ENCODE measurements at places on chromosomes 13 and 19.

DNA sequence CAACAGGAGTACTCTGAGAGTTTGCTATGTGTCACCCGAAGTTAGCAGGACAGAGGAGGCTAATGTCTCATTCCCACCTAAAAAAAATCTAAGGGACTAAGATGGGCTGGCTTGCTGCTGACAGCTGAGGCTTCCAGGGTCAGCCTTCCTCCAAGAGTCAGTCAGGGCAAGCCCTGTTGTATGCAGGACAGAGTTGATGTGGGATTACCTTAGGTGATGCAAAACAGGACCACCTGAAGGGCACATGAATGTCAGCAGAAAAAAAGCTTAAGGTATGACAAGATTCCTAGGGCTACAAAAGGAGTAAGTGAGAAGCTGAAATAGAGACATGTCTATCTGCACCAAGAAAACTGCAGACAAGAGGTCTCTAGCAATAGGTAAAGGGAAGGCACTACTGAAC, 151.5 kb downstream of the NHLRC3 start:
- no peak for DNase-seq

- no peak for DNase-seq
Observed at GRCh38 chr13:92315265-92315664, 911.3 kb upstream of the GPC6 start.

DNA sequence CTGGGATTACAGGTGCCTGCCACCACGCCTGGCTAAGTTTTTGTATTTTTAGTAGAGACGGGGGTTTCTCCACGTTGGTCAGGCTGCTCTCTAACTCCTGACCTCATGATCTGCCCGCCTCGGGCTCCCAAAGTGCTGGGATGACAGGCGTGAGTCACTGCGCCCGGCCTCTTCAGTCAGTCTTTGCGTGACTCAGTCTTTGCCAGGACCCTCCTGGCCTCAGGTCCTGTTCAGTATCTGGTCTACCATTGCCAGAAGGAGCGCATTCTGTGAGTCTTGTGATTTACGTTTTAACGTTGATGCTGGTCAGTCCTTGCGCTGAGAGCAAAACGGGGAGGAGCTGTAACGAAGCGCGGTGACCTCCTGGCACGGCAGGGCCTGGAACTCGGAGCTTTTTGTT, 7.6 kb upstream of the HMG20B start:
- DNase-seq, result no peak

- DNase-seq, result no peak
Observed at GRCh38 chr19:51461723-51462161, 3.5 kb upstream of the SIGLEC8 start.

DNA sequence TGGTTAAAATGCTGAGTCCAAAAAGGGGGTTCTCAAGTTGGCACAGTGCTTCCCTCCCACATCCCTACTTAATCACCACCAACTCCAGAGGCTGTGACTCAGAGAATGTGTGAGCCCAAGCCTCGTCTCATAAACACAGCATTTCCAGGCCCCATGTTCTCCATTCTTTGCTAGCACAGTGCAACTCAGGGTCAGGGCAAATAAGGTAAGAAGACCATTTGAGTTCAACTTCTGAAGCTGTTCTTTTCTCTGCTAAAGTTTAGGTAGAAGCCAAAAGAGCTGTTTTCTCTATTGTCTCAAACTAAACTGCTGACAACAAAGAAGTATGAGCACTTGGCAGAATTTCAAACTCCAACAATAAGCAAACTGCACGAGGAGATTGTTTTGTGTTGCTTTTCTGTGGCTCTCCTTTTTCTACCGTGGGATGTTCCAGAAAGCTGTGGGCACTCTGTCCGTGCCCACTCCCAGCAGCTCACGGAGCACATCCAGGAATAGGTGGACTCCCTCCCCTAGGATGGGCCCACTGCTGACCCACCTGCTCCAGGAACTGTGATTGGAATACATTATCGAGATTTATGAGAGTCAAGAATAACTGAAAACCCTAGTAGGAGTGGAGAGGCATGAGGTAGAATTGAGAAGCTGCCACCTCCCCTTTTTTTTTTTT, 494.3 kb downstream of the COG6 start:
- DNase-seq, result no peak

GRCh38 chr19:5150902-5151741, 182.2 kb downstream of the KDM4B start:
- no peak for DNase-seq

Measured in COR-L47 (cell line).